Activated naive CD4-positive, alpha-beta T cell (primary cell): ENCODE measurements at places on chromosomes 1 and 21.

- DNase-seq = no peak
Measured at GRCh38 chr1:60483509-60483908, 409.9 kb upstream of the C1orf87 start.

- DNase-seq = no peak
Measured at GRCh38 chr1:204366759-204367158, 7.0 kb upstream of the PLEKHA6 start.

- no peak for DNase-seq
Measured at GRCh38 chr1:234206651-234207284, 166.5 kb upstream of the COA6 start.

DNA sequence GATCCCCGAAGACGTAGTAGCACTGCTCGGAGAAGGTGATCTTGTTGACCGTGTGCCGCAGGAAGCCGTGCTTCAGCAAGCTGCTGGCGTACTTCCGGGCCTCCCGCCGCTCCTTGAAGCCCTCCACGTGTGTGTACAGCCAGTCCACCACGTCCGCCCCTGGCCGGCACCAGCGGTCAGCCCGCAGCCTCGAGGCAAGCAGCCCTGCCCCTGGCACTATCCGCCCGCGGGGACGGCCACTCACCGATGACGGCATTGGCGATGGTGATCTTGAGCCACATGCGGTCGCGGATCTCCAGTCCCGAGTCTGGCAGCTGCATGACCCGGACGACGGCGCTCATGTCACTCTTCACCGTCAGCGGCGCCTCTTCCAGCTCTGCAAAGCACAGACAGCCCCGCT lies 7.2 kb downstream of the TAS1R3 start:
- DNase-seq = no peak

DNA sequence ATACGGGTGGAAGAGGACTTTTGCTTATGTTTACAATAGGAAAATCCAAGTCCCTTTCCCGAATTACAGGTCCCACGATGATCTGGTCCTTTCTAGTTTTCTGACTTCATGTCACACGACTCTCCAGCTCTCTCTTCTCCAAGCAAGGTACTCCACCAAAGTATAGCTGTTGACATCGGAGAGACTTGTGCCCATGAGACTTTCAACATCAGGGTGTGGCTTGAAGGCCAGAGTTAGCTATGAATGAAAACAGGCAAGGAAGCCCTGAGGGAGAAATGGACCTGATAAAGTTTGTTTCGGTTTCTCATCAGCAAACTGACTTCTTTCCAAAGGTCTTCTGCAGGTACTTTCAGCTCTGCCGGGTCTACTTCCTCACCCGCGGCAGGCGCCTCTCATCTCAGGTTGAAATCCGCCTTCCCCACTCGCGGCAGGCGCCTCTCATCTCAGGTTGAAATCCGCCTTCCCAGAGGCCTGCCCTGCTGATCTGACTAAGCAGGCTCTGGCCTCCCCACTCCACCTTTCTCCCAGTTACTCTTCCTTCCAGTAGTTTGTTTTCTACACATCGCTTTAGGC lies 2.1 kb upstream of the PER3 start:
- no peak for DNase-seq

DNA sequence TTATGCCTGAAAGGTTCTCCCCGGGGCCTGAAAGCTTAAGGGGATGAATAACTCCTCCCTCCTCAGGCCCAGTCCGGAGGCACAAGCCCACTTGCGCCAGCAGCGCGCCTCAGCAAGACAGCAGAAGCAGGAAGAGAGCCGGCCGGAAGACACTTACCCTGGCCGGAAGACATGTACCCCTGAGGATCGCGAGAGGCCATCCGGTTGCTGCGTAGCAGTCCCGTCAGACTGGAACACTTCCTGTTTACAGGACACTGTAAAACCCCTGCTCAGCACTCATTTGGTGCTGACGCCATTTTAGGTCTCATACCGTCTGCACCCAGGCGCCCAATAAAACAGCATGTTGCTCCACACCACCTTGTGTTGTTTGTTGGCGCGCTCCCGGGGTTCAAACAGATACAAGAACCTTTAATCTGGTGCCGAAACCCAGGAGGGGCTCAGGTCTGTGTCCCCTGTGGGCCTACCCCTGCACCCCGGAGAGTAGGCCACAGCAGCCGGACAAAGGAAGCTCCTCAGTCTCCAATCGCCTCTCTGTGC lies 30.3 kb downstream of the VN1R5 start:
- no peak for DNase-seq

GRCh38 chr21:38170283-38170682 lies 86.5 kb upstream of the KCNJ15 start:
- DNase-seq = no peak

DNA sequence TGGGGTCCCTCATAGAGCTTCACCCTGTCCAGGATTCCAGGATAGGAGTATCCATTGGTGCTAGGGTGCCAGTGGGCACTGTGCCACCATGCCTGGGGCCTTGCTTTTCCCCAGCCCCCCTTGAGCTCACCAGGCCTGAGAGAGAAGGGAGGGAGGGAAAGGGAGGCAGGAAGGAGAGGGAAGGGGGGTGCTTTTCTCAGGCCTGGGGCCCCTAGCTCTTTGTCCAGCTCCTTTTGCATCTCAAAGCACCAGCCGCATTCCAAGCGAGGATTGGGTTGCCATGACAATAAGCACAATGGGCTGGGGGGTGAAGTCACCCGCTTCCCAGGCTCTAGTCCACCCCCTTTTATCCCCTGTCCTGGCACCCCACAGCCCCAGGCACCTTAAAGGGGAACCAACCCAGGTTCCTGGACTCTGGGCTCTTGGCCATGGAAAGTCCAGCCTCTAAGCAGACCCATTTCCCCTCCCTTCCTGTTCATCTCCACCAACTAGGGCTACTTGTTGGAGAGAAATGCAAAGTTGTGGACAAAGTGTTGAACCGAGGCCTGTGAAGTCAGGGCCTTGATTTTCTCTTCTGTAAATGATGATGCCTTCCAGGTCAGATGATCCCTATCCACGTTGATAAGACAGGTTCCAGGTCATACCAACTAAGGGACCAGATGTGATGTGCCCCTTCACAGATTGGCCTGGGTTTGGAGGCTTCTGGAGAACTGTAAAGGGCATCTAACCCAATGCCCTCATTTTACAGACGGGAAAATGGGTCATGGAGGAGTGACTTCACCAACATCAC lies 11.4 kb downstream of the THBS3 start:
- no peak for DNase-seq

GRCh38 chr1:28507247-28507645 lies 1.4 kb downstream of the RCC1 start:
- no peak for DNase-seq

GRCh38 chr1:153698923-153699714 lies 20.6 kb downstream of the NPR1 start:
- no peak for DNase-seq

DNA sequence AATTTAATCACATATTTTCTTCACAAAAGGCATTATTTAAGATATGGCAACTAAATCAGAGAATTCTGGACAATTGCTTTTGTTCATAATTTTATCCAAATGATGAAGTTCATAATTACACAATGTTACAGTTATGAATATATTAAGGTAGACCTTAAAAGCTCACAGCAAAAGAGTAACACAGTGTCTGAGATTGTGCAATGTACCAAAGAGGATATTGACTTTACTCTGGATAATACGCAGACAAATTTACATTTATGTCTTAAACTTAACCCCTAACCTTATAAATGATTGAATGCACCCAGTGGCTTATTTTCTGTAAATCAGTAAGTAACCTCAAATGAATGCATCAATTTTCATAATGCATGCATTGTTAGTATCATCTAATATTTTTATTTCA lies 216.2 kb upstream of the SAMSN1 start:
- no peak for DNase-seq

DNA sequence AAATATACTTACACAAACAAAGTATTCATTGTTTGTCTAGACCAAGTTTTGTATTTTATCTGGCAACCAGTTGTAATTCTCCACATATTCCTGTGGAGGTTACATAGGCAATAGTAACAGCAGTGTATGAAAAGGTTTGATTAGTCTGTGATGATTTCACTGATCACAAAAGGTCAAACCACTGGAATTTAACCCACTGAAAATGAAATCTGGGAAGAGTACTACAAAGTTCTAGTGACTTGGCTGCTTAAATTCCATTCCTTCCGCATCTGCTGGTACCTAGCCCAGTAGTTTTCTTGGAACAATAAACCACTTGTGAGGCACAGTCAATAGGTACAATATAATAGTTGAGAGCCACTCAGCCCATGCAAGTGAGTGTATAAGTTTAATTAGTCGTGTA lies 205.4 kb downstream of the NFIA start:
- no peak for DNase-seq

- DNase-seq = no peak
Measured at GRCh38 chr21:41504030-41504429, 3.9 kb downstream of the TMPRSS2 start.

DNA sequence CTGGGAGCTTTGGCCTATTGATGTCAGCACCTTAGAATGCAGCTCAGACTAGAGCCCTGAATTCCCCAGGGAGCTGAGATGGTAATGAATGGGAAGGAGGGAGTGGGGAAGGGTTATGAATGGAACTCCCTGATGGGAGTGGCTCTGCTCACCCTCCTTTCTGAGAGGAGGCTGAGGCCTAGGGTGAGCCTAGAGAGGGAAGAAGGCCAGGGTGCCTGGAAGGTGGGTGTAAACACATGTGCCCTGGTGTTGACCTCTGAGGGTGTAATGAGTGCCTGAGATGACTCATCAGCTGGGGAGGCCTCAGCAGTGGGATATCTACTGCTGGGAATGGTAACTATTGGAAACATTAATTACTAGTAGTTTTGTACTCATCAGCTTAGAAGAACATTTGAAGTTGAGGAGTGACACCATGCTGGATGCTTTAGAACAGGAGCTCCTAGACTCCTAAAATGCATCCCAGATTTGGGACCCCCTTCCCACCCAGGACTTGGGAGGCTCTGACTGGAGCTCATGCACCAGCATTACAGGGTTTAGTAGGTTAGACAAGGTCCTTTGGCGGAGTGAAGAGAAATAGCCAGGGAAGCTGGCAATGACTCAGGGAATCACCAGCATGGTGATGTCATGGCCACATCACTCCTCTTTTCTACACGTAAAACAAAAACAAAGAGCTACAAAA lies 16.0 kb upstream of the PIGV start:
- DNase-seq = no peak

DNA sequence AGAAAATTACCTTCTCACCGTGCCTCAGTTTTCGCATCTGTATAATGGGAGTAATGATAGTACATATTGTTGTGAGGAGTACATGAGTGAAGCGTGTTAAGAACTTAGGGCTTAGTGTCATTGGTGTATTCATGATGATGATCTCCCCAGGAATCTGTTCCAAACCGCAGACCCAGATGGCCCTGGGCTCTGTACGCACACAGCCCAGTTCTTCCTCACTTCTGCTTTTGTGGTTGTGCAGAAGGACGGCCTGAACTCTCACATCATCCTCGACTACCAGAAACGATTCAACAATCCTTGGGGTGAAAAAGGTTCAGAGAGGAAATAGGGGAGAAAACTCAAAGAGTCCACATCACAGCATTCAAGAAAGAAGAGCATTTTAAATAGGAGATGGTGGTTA lies 323.0 kb downstream of the CAMTA1 start:
- no peak for DNase-seq

GRCh38 chr1:6134206-6134605 lies 45.9 kb downstream of the CHD5 start:
- no peak for DNase-seq

- DNase-seq = no peak
Measured at GRCh38 chr1:100706856-100707255, 12.7 kb upstream of the VCAM1 start.

GRCh38 chr1:148308832-148309458 lies 156.9 kb upstream of the NBPF11 start:
- no peak for DNase-seq

DNA sequence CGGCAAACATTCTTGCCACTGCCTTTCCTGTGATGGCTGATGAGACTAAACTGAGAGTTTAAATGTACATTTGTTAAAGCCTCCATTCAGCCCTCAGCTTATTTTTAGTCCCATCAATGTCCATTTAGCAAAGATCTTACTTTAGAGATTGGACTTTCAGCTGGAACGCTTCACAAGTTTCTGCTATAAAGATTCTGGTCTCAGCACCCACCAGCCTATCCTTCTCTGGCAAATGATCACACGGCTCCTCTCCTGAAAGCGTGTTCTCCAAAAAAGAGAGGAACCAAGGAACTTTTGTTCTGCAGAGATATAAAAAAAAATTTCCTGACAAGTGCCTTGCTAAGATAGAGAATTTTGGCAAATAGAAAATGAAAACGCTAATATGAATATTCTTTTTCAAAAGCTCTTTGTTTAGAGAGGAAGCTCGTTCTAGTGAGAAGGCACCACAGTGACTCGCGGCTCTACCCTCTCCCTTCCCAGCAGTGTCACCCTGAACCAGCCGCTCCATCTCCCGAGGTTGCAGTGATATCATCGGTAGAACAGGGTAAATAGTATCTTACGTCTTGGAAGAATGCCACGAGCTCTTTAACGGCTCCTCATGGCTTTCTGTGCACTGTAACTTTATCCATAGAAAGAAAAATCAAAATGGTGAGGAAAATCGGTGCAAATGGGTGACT lies 200.2 kb downstream of the APP start:
- DNase-seq = no peak

DNA sequence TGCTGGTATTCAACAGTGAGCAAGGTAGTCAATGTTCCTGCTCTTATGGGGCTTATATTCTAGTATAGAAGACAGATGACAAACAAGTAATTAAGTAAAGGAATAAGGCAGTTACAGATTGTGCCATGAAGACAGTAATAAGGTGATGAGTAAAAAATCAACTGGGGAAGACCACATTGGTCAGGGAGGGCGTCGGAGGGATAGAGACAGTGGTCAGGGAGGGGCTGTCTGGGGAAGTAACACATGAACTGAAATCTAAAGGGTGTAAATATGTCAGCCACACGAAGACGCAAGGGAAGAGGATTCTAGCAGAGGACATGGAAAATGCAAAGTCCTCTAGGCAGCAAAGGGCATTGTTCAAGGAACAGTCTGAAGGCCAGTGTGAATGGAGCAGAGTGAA lies 10.1 kb downstream of the IL12RB2 start:
- no peak for DNase-seq

- DNase-seq = no peak
Measured at GRCh38 chr1:86183810-86184209, 27.2 kb upstream of the COL24A1 start.

DNA sequence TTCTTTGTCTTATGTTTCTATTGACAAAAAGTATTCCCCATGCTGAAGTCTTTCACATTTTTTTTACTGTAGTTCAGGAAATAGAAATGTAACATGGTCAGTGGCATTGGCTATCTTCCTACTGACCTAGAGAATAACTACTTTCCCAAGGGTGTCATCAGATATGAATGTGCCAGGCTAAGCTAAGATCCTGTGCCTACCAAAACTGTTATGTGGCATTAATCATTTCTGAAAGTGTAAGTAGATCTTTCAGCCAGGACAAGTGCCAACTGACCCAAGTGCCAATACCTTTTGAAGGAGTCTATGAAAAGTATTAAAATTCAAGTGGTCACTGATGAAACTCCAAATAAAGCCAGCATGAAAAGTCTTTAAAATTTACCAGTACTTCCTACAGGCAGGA lies 165.3 kb downstream of the TNFSF18 start:
- no peak for DNase-seq

GRCh38 chr1:62707744-62708120 lies 19.5 kb upstream of the DOCK7 start:
- DNase-seq = no peak
